ENCODE measurements at places on chromosomes 3 and 15.

DNA sequence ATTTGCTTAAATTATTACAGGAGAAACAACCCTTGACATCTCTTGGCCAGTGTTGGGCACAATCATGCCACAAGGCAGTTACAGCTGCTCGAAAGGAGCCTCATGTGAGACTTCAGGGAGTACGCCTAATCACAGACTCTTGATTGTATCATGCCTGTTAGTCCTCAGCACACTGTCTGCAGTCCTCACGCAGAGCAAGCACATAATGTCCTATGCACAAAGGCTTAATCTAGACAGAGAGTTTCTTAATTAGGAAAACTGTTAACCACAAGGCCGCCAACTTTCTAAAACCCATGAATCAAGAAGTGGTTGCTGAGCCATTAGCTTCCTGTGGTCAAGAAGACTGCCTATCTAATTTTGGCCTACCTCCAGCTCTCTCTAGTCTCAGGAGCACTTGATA, 172.0 kb downstream of the UNC13C start:
- DNase-seq, result no peak

DNA sequence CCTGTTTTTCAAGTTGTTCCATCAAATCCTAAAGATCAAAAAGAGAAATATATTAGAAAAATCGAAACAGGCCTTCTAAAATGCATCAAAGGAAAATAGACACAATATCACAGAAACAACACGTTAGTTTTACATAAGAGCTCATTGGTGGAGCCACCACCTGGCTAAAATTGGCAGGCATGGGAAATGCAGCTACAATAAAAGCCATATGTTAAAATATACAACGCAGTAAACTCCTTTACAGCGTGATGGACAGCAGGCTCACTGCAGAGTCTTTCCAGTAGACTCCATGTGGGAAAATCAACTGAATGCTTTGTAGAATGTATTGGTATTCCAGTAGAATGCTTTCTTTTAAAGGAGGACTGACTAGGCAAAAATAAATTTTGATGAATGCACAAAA, 40.9 kb upstream of the MYO5C start:
- no peak for DNase-seq

GRCh38 chr3:65144791-65145351, 457.1 kb upstream of the ADAMTS9 start:
- DNase-seq, result no peak

- DNase-seq, result no peak
These were observed 2.0 kb downstream of the DVL3 start for GRCh38 chr3:184157206-184157605.

DNA sequence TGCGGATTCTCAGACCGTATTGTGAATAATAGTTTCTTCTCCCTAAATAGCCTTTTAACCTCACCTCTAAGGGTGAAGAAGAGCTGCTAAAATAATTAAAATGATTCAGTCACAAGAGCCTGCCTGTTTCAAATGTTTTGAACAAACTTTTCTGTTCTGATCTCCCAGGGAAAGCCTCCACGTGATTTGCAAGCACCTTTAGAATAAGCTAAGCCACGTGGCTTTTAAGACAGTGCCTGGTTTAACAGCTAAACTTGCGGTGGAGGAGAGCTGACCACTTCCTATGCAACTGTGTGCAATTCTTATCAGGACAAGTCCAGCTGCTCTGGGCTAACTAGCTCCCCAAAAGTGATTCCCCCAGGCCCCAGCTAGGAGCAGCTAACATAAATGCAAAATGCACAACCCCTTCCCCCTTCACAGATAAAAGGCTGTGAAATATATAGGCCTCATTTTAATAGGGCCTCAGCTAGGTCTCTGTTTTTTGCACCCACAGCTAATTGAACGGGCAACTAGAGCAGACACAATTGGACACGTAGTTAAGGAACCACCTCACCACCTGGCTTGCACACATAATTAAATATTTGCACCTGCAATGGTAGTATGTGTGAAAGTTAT, 401.2 kb upstream of the NR2F2 start:
- DNase-seq, result no peak

DNA sequence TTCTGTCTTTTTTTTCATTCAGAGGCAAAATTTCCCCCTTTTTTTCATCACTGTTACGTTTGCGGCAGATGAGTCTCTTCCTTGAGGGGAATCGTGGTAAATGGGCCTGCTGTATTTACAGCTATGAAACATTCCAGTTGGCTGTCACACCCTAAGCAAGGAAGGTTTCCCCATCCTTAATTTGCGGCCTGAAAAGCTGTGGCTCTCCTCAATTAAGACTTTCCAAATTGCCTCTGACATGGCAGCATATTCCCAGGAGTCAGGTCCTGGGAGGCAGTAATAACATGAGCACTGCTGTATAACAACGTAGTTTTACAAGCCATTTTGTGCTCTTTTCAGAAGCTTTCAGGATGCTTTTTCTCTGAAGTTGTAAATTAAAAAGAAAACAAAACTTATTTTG, 420.9 kb downstream of the LPP start:
- no peak for DNase-seq

DNA sequence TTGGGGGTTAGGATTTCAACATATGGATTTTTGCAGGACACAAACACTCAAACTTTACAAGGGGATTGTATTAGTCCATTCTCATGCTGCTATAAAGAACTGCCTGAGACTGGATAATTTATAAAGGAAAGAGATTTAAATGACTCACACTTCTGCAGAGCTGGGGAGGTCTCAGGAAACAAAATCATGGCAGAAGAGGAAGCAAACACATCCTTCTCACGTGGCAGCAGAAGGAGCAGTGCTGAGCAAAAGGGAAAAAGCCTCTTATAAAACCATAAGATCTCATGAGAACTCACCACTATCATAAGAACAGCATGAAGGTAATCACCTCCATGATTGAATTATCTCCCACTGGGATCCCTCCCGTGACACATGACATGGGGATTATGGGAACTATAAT, 1183.1 kb downstream of the ZPLD1 start:
- no peak for DNase-seq

All from hippocampal formation (tissue), 2 donors.